Left kidney (tissue), 8 donors: ENCODE measurements at places on chromosomes 5 and 9. TPM values are rescaled to one million over a fixed set of nuclear protein-coding genes. Genes with fewer than 3 reads are reported as not detected.

DOCK8 gene
- 15.2 TPM for polyA plus RNA-seq

IFNK gene
- polyA plus RNA-seq = not detected

CDKN2A gene
- 0.35 TPM for polyA plus RNA-seq

HTR4 gene
- polyA plus RNA-seq = not detected

CCDC152 gene
- polyA plus RNA-seq = 16.1 TPM

NDFIP1 gene
- polyA plus RNA-seq = 135 TPM

SOWAHA gene
- polyA plus RNA-seq = 4.0 TPM

ORM2 gene
- polyA plus RNA-seq = not detected

NRARP gene
- polyA plus RNA-seq = 5.1 TPM

PCDHGA10 gene
- 3.7 TPM for polyA plus RNA-seq

ANKH gene
- polyA plus RNA-seq = 10.5 TPM

FBN2 gene
- 101 TPM for polyA plus RNA-seq

MLANA gene
- polyA plus RNA-seq = 1.0 TPM

FOXD4L4 gene
- not detected for polyA plus RNA-seq

NUTM2F gene
- polyA plus RNA-seq = not detected

SOX30 gene
- 0.50 TPM for polyA plus RNA-seq

SLC45A2 gene
- 1.0 TPM for polyA plus RNA-seq

DIPK1B gene
- 27.6 TPM for polyA plus RNA-seq

TEX48 gene
- not detected for polyA plus RNA-seq

TLX3 gene
- polyA plus RNA-seq = not detected

ZNF618 gene
- 47.9 TPM for polyA plus RNA-seq

OR13C2 gene
- not detected for polyA plus RNA-seq

LRRC14B gene
- not detected for polyA plus RNA-seq

CATSPER3 gene
- polyA plus RNA-seq = 1.7 TPM

SPATA31A3 gene
- polyA plus RNA-seq = not detected
